Inflammatory macrophage treated with lipopolysaccharide for 4 hours (primary cell): ENCODE measurements at places on chromosomes 16 and 17.

- DNase-seq, result no peak
Observed at GRCh38 chr16:83552930-83553329, 254.8 kb upstream of the HSBP1 start.

- DNase-seq, result no peak
Observed at GRCh38 chr17:29610395-29610794, 12.3 kb downstream of the CORO6 start.

DNA sequence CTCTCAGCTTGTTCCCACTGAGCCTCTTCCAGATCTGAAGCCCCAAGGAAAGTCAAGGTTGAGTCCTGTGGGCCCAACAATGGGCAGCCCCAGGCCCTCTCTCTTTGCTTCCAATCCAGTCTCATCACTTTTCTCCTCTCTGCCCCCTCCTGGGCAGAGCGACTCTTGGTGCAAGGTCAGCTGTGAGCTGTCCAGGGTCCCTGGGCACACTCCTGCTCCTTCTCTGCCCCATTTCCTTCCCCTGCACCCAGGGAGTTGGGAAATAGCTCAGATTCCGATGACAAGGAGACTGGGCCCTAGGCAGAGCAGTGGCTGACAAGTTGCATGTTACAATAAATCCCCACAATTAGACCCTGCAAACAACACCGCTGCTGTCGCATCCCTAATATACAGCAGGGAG lies 16.1 kb upstream of the CRHR1 start:
- DNase-seq, result no peak

- DNase-seq, result no peak
Observed at GRCh38 chr17:37187262-37187661, 188.5 kb upstream of the C17orf78 start.

DNA sequence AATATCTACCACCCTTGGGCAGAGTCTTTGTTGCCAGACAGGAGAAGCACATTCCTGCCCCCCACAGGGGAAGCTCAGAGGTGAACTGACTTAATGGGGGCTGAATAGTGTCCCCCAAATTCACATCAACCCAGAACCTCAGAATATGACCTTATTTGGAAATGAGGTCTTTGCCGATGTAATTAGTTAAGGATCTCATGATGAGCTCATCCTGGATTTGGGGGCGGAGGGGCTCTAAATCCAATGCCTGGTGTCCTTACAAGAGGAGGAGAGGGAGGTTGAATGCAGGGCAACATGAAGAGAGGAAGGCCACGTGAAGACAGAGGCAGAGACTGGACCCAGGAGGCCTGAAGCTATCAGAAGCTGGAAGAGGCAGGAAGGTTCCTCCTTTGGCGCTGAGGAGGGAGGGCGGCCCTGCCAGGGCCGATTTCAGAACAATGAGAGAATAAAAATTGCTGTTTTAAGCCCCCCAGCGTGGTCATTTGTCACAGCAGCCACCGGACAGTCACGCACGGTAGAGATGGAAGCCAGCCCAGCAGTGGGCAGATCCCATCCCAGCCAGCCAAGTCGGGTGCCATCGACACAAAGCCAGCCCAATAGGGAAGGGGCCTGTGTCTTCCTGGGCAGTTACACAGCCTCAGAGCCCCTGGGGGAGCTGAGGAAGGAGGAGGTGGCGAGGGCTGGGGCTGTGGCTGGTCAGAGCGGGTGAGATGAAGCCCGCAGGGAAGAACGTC lies 21.3 kb downstream of the C16orf74 start:
- no peak for DNase-seq

DNA sequence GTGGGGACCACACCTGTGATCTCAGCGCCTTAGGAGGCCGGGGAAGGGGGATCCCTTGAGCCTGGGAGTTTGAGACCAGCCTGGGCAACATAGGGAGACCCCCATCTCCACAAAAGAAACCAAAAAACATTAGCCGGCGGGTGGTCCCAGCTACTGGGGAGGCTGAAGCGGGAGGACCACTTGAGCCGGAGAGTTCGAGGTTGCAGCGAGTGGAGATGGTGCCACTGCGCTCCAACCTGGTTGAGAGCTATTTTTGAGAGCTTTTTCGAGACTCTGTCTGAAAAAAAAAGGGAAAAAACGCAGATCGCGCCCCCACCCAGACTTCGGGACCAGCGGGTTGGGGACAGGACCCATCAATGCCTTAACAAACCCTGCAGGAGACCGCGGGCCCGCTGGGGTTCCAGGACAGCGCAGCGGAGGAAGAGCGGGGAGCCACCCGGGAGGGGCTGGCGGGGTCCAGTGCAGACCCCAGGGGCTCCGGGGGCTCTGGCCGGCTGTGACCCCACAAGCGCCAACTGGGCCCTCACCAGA lies 762 bp upstream of the BAIAP3 start:
- no peak for DNase-seq

- DNase-seq, result no peak
Observed at GRCh38 chr17:2136241-2136640, 81.3 kb downstream of the HIC1 start.

DNA sequence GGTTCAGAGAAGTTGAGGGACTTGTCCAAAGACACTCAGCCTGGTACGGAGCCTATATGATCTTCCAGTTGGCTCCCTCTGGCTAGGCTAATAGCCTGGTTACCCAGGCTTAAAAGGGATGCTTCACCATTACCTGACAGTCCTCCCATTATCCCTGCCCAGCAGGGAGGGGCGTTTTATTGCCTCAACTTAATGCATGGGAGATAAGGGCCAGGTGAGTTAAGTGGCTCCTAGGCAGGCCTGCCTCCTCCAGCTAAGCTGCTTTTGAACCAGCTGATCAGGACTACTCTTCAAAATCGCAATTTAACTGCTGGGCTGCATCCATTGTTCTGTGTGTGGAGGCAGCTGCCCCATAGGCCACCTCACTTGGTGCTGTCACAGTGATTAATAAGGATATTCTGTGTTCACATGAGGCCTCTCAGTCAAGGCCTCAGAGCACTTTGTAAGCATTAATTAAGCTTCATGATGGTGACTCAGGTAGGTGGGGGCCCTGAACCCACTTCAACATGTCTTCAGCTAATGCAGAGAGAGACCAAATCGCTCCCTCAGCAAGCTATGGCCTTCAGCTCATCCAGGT lies 27.9 kb downstream of the SMPD3 start:
- no peak for DNase-seq

DNA sequence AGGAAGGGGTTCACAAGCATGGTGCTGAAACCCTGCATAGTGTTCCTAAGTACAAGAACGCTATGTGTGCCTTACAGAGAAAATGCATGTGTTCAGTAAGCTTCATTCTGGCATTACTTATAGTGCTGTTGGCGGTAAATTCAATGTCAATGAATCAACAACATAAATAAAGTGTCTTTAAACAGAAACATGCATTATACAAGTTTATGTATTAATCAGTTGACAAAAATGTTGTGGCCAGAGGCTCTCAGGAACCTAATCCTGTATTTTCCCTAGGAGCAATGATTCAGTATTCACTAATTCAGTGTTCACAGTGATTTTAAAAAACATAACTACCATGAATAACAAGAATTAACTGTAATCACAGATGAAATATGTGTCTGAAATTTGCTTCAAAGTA lies 47.1 kb upstream of the MYOCD start:
- no peak for DNase-seq

DNA sequence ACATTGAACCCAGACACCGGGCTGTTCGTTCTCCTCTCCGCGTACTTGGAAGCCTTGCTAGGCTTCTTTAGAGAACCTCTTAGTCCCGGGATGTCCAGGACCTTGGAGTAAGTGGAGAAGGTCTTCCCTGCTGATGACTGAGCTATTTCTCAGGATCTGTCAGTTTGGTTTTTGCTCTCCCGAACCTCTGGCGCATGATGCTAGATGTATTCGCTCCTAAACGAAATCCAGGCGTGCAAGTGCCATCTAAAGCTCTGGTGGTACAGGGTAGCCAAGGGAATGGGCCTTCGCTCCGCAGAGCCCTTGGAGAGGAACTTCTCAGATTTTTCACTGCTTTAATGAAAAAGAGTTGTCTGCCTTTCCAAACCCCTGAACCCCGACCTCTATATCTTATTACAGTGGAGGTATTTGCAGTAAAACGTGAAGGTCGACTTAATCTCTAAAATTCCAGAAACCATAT lies 547 bp downstream of the VMP1 start:
- DNase-seq, result no peak

DNA sequence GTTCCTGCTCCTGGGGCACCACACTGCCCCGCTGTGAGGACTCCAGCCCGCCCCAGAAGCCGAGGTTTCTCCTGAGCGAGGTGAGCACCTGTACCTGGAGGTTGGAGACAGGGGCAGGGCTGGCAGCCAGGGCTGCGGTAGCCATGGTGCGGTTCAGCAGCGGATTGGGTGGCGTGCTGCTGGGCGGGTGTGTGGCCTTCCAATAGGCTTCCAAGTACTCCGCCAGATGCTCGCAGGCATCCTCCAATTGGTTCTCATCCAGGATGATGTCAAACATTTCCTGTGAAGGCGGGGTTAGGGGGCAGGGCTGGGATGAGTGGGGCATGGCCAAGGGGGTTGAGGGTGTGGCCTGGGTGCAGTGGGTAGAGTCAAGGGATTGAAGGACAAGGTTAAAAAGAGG lies 11.3 kb upstream of the ARL5C start:
- DNase-seq, result no peak

- DNase-seq, result peak; percentile 79
Observed at GRCh38 chr17:60169921-60170817, 20.4 kb downstream of the CA4 start.

- DNase-seq, result no peak
Observed at GRCh38 chr16:87046235-87046634, 271.0 kb downstream of the C16orf95 start.

DNA sequence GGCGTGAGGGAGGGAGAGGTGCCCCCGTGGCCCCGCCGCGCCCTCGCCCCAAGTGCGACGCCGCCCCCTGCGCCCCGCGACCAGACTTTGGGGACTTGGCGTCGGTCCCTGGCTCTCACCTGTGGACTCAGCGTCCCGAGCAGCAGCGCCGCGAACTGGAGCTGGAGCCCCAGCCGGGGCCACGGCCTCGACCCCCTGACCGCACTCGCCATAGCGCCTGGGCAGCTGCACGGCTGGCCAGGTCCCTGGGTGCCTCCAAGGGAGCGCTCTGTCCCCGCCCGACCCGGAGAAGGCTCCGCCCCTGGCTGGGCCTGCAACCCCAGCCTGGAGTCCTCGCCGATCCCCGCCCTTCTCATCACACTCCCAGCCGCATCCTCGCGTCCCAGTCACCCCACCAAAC lies at the start of gene ERN2:
TSS of gene ERN2 (minus strand) at position 247 of the 400 bp plus-strand sequence. CDS start at position 212, 35 bp downstream.
- no peak for DNase-seq

DNA sequence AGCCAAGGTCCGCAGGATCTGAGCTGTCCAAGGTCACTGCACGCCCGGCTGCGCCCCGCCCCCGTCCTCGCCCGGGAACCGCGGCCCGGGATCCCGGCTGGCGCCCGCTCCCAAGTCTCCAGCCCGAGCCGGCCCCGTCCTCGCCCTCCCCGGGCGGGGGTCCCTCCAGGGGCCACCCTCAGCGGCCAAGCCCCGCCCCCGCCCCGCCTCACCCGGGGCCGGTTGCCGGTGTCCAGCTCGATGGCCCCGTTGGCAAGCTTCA lies 216 bp downstream of the VPS9D1 start:
- DNase-seq, result peak; percentile 10

GRCh38 chr16:30844671-30845449 lies 49.0 kb downstream of the BCL7C start:
- peak; percentile 90 for DNase-seq

- DNase-seq, result no peak
Observed at GRCh38 chr17:16322636-16323035, 30.6 kb downstream of the CENPV start.
